ENCODE measurements at places on chromosomes 2 and 18.

GRCh38 chr2:46493241-46493970 is 14.0 kb downstream of the TMEM247 start:
- DNase-seq = no peak

GRCh38 chr2:138814123-138814898 is 34.1 kb upstream of the NXPH2 start:
- no peak for DNase-seq

DNA sequence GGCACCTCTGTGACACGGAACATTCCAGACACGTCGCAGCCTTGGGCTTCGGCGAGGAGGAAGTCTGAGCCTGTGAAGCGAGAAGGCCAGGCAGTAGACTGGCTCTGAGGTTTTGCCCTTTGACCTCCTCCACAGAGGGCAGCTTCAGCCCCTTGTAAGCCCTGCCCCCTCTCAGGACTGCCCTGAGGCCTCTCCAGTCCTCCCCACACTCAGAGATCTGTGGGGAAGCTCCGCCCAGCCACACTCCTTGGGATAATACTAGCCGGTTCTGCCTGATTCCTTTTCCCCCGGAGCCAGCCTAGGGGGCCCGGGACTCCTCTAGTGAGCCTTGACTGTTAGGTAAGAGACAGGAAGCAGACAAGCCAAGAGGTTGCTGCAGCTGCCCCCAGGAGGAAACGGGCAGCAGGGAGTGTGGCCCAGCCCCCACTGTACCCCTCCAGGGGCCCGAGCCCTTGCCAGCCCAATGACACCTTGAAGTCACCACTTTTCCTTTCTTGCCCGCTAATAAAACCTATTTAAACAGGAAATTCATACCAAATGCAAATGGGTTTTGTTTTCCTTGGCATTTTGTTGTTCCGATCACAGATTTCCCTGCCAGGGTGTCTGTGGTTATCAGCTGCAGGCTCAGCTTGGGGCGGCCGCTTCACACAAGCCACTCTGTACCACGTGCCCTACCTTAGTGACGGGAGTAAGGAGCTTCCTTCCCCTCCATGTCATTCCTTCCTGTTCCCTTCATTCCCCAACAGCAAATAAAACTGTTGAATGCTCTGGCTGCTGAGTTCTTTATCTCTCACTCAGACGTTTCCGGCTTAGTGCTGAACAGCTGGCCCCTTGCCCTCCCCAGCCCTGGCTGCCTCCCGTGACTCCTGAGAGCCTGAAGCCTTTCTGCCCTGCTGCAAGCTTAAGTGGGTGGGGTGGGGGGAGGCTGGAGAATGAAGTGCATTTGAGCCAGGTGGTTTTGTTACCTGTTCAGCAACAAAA is 124.7 kb downstream of the CABLES1 start:
- DNase-seq = no peak

DNA sequence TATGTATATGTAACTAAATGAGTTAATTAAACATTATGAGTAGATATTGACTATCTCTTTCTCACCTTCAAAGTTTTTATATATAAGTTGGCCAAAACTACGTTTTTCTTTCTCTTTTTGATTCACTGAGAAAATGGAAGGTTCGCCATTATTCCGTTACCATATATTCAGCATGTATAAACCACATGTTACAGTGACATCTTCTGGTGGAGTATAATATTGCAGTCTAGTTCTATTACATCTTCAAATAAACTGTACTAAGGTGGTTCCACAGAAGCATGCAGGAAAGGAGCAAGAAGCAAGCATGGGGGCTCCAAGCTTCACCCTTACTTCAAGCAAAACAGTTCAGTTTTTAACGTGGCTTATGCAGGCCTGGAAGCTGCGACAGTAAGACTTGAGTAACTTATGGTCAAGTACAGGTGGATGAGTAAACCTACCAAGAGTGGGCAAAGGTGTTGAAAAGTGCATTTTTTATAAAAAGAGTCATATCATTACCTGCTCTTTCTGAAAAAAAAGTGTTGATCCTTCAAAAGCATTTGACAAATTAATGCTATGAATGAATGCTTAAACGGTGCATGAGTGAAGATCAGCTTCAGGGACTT is 129.8 kb upstream of the RAB6C start:
- peak; percentile 54 for DNase-seq

DNA sequence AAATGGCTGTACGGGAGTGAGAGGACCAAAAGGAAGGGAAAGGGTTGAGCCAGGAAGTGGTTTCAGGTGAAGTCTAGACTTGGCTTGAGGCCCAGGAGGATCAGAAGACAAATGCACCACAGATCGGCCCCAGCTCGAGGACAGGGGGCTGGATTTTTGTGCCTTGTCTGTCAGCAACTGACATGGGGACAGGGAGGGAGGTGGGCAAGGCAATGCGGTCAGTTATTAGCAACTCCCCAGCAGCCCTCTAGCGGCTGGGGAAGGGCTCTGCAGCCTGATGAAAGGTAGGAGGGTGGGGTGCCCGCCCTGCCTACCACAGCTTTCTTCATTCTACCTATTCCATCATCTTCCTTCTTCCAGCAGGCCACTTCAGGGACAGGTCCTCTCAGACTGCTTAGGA is 50.0 kb downstream of the CPO start:
- DNase-seq = no peak

- no peak for DNase-seq
These were observed 109.5 kb downstream of the MAP2 start for GRCh38 chr2:209533391-209533790.

DNA sequence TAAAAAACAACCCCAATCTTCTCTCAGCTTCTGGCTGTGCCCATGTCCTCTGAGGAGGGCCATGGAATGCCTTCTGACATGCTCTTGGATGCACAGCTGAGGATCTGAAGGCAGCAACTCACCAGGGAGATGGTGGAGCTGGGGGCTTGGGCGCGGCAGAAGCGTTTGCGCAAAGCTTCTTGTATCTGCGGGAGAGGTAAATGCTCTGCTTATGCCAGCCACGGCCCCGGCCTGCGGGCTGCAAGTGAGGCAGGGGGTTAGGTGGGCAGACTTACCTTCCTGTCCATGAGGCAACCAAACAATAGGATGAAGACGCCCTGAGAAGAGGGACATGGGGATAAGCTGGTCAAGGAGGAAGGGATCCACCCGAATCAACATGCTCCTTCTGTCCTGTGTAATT is 36.0 kb upstream of the SELENOI start:
- DNase-seq = no peak

GRCh38 chr2:15040429-15041084 is 408.0 kb downstream of the LRATD1 start:
- DNase-seq = no peak

- no peak for DNase-seq
These were observed 14.8 kb upstream of the BIN1 start for GRCh38 chr2:127121776-127122176.

- no peak for DNase-seq
These were observed 239.8 kb upstream of the ZEB2 start for GRCh38 chr2:144759746-144760145.

- DNase-seq = no peak
These were observed 350.2 kb downstream of the ZNF521 start for GRCh38 chr18:25001803-25002202.

- DNase-seq = no peak
These were observed 79.8 kb upstream of the SESTD1 start for GRCh38 chr2:179344280-179344964.

- DNase-seq = no peak
These were observed 940.4 kb downstream of the ERBB4 start for GRCh38 chr2:211598238-211598637.

GRCh38 chr2:212284166-212284565 is 254.4 kb downstream of the ERBB4 start:
- DNase-seq = no peak

DNA sequence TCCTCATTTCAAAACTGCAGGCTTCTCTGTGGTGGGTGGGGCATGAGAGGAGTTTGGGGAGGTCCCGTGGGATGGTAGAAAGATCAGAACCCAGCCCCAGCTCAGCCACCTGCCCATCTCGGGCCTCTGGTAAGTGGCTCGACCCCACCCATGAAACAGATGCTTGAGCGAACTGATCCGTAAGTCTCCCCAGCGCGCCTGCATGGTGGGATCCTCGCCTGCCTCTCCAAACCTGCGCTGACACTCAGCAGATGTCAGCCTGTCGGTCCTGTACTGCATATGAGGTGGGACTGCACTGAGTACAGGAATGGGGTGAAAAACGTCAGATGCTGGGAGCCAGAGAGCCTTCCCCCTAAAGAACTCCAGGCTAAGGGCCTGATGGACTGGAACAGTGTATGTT is 15.9 kb upstream of the RPL31 start:
- no peak for DNase-seq

GRCh38 chr18:8175501-8176061 is 433.7 kb upstream of the RAB12 start:
- no peak for DNase-seq

All from central memory CD4-positive, alpha-beta T cell (primary cell).